Vagina (tissue), 2 donors: ENCODE measurements at places on chromosomes 11 and 22.

DNA sequence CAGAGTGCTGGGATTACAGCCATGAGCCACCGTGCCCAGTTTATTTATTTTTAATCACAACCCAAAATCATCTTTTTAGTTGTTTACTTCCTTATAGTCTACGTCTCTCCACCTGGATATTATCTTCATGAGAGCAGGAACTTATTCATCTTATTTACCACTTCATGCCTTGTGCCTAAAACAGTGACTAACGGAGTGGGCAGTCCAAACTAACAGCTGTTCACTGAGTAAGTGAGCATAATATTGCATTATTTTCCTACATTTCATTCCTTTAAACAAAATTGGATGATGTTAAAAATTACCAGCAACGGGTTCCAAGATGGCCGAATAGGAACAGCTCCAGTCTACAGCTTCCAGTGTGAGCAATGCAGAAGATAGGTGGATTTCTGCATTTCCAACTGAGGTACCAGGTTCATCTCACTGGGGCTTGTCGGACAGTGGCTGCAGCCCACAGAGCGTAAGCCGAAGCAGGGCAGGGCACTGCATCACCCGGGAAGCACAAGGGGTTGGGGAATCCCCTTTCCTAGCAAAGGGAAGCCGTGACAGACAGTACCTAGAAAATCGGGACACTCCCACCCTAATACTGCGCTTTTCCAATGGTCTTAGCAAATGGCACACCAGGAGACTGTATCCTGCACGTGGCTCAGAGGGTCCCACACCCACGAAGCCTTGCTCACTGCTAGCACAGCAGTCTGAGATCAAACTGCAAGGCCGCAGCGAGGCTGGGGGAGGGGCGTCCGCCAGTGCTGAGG lies 14.1 kb downstream of the TMEM123 start:
- DNase-seq, result no peak

- DNase-seq, result no peak
These were observed 20.8 kb upstream of the LMO2 start for GRCh38 chr11:33912405-33913361.

DNA sequence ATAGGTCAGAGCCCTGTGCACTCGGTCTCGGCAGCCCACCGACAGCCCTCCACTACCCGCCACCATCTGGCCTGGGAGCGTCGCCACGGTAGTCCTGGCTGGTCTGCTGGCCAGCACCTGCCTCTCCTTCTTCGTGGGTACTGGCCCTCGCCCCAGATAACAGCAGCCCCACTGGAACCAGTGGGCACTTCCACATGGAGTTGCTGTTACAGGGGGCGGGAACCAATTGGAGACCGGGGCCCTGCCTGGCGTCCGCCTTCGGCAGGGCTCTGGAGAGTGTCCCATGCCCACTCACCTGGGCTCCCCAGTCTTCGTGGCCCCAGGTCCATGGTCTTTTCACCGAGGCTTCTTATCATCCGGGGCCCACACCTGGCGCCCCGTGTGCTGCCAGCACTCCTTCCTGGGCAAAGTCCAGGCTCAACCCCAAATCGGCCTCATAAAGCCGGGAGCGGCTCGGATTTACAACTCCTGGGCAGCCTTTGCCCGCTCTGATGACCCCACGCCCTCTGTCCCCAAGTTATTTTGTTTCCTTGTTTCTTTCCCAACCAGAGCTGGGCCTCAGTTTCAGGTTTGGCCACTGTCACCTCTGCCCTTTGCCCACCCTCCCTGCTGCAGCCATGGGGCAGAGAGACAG lies 12.9 kb upstream of the EHD1 start:
- no peak for DNase-seq

GRCh38 chr11:118439646-118440045 lies 3.4 kb downstream of the KMT2A start:
- no peak for DNase-seq

DNA sequence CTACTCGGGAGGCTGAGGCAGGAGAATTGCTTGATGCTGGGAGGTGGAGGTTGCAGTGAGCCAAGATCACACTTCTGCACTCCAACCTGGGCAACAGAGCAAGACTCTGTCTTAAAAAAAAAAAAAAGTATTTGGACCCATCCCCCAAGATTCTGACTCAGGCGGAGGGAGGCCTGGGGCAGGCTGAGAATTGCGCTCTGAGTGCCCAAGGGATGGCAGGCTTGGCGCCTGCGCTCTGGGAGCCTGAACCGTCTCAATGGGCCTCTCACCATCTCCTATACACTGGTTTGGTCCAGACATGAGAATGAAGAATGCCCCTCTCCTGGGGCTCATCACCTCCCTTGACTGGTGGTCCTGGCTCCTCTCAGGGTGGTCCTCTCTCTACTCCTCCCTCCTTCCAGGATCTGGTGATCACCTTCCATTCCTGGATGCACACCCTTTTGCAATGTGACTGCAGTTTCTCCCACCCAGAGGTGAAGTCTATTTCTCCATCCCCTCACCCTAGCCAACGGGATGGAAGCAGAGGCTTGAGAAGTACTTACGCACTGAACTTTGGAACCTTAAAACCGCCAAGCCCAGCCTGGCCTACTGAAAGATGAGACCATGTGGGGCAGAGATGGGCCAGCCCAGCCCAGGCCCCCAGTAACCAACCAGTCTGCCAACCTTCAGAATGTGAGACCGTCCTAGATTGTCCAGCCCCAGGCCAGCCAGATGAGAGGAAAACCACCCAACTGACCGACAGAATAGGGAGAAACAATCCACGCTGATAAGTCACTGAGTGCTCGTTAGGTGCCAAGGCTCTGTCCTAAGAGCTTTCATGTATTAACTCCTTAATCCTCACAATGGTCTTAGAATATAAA lies 4.9 kb downstream of the POLR3H start:
- DNase-seq, result no peak

DNA sequence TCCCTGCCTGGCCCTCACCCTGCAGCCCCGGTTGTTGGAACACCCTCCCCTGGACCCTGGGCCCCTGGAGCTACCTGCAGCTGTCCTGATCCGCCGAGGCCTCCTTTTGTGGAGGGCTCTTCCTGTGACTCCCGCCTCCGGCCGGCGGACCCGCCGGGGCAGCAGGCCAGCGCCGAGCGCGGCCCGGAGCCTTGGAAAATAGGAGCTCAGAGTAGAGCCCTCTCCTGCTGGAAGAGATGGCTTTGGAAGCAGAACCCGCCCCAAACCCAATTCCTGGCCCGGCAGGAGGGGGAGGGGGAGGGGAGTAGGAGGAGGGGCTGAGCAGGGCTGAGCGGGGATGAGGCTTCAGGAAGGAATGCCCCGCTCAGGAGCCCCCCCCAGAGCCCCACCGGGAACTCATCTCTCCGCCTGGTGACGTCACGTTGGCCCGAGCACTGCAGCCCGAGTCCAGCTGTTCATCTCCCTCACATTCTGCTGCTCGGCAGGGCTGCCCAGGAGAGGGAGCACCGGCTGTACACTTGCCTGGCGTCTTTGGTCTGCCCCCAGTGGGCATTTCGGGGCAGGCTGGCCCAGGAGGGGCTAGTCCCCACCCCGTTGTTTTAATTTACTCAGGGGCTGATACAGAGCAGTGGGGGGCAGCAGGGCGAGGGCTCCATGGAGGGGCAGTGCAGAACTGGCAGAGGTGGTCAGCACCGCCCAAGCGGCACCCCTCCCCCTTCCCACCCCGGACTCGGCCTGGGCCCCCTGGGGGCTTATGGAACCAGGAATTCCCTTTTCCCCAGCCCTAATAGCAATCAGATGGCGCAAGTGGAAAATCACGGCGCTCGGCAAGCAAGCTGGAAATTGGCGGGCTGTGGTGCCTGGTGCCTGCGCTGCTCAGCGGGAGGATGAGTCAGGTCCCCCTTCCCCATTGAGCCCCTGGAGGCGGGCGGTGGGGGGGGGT lies at the start of gene MRGPRF:
Gene MRGPRF, minus strand, starts transcription at position 238 of the 943 bp plus-strand sequence. CDS start 3,345 bp downstream, outside the sequence.
- no peak for DNase-seq

GRCh38 chr22:44362249-44363012 lies 49.7 kb upstream of the SHISAL1 start:
- no peak for DNase-seq

- no peak for DNase-seq
These were observed 3.8 kb upstream of the LRRC74B start for GRCh38 chr22:21041937-21042336.
